ENCODE measurements at places on chromosomes 5 and 9.
A peak's percentile ranks its signal among the peaks of the same experiment; 100 is the strongest.

DNA sequence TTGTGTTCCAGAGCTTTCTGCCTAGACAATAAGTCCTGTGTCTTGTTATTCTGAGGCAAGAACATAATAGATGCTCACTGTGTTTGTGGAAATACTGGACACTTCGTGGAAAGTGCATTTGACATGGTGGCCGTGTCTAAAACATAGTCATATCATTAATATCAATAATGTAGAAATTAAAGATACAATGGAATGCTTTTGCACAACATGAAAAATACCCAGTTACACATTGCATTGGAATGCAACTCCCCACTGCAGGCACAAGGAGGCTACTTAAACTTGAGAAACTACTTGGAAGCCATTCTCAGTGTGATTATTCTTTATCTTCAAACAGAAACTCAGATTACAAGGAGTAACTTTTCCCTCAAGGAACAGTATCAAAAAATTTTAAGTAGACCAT lies 145.3 kb upstream of the ZNF462 start:
- DNase-seq, result no peak

GRCh38 chr9:14326264-14326826 lies 12.4 kb upstream of the NFIB start:
- no peak for DNase-seq

- DNase-seq, result no peak
Measured at GRCh38 chr5:34692786-34693185, 36.7 kb downstream of the RAI14 start.

- DNase-seq, result no peak
Measured at GRCh38 chr9:117293206-117294114, 121.4 kb downstream of the ASTN2 start.

DNA sequence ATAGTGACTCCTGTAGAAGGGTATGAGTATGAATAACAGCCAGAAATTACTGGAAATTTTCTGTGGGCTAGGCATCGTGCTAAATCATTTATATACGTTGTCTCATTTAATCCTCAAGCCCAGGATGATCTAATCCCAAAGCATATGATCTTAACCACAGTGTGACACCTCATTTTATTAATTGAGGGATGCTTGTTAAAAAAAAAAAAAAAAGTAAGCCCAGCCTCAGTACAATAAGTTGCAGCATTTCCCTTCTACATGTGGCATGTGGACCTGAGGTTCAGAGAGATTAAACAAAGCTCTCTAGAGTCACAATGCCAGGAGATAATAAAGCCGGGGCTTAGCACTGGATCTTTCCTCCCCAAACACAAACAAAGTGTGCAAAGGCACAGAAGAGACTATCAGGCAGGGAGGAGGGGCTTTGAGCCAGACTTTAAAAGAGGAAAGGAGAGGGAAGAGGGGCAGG lies 49.5 kb downstream of the KLF4 start:
- DNase-seq, result no peak

GRCh38 chr9:38029915-38030638 lies 39.0 kb downstream of the SHB start:
- no peak for DNase-seq

GRCh38 chr5:53481159-53481886 lies 894 bp downstream of the FST start:
- DNase-seq, result no peak

- DNase-seq, result no peak
Measured at GRCh38 chr9:14866200-14866749, 44.0 kb downstream of the FREM1 start.

DNA sequence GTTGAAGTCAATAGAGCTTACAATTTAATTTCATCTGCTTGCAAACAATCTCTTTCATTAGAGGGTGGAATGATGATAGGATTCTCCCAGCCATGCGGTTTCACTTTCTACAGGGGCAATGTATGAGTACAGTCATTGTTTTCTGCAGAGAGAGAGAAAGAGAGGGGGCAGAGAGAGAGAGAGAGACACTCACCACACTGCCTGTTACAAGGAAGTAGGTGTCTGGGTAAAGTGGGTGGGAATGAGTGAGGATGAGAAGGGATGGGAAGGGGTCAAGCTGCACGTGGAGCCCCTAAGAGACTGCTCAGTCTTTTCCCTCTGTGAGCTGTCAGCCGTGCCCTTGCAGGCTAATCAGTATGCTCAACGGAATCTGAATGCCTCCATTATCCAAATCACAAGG lies 454.3 kb downstream of the KDM4C start:
- no peak for DNase-seq

GRCh38 chr9:133990366-133991213 lies 1.5 kb downstream of the VAV2 start:
- DNase-seq, result peak; percentile 29

- no peak for DNase-seq
Measured at GRCh38 chr9:121283856-121284732, 16.1 kb downstream of the GSN start.

GRCh38 chr5:6722015-6722414 lies 8.8 kb downstream of the TENT4A start:
- peak; percentile 48 for DNase-seq

GRCh38 chr9:87152256-87152655 lies 204.9 kb upstream of the GAS1 start:
- DNase-seq, result no peak
